NCI-H1105 (cell line): ENCODE measurements at places on chromosomes 7 and 10.

DNA sequence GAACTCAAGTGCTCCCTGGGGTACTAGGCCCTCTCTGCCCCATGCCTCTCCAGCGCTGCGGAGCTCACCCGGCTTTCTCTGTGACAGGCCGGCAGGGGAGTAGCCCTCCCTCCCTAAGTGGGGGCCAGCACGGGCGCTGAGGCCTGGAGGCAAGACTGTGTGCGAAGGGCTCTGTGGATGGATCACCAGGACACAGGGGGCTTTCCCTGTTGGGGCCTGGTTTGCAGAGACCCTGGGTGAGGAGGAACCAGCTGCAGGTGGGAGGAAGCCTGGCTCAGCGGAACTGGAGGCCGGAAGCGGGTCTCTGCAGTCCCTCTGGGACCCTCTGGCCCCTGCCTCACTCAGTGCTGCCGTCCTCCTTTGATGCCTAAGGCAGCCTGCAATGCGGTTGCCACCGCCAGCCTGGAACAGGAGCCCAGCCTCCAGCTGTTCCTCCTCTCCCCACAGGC lies 106.0 kb downstream of the CYTH3 start:
- DNase-seq, result no peak

- no peak for DNase-seq
These were observed 142.6 kb upstream of the CAV2 start for GRCh38 chr7:116356979-116357378.

GRCh38 chr10:102421757-102422512 lies 1.3 kb downstream of the FBXL15 start:
- no peak for DNase-seq

GRCh38 chr10:66151346-66151745 lies 774.5 kb upstream of the LRRTM3 start:
- DNase-seq, result no peak

- no peak for DNase-seq
These were observed 1153.3 kb downstream of the SORCS1 start for GRCh38 chr10:106011250-106011649.

DNA sequence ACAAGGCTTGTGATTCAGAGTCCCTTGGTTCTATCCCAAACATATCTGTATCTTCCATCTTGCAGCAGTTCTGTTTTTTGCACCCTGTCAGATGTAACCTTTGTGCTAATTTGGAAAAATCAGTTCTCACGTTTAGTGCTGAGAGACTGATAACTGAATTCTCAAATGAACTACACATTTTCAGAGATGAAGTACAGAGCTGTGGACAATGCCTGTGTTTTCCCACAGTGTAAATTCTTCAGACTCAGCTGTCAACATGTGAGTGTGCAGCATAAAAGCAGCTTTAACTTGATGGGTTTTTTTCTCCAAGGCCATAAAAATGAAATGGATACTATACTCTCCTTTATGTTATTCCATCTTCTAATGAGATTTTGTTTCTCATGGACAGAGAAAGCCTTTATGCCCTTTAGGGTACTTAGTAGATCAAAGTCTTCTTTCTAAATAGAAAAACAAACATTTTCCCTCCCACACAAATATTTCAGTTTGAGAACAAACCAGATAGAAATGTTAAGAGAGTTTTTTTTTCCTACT lies 150.9 kb downstream of the SEMA3A start:
- DNase-seq, result no peak

DNA sequence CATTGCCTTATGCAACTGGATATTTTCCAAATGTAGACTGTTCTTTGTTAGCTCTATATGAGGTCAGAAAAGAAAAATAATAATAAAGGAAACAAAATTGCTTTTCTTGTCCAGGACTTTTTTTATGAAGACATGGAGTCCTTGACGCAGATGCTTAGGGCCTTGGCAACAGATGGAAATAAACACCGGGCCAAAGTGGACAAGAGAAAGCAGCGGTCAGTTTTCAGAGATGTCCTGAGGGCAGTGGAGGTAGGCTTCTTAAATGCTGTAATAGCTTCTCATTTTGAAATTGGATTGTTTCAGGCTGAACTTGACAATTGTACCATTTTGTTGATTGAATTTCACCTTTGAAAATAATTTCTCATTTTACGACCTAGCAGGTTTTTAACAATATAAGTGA lies 12.9 kb upstream of the LSMEM1 start:
- no peak for DNase-seq

DNA sequence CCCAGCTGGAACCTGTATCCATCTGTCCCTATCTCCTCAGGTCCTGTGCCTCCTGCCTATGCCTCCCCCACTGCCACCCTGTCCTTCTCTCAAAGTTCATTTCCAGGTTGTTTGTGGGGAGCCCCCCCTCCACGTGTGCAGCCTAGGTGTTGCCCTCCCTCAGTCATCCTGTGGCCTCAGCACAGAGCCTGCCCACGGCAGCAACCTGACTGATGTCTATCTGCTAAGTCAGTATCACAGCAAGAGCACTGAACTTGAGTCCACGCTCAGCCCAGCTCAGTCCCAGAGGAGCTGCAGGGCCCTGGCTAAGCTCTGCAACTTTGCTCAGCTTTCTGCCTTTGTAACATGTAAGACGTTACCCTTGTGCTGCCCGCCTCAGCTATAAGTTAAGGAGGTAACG lies 28.7 kb downstream of the FAM53B start:
- no peak for DNase-seq

- DNase-seq, result no peak
These were observed 13.9 kb downstream of the TRIM8 start for GRCh38 chr10:102657984-102658724.

GRCh38 chr10:94546049-94546900 lies 687 bp downstream of the HELLS start:
- peak; percentile 10 for DNase-seq

DNA sequence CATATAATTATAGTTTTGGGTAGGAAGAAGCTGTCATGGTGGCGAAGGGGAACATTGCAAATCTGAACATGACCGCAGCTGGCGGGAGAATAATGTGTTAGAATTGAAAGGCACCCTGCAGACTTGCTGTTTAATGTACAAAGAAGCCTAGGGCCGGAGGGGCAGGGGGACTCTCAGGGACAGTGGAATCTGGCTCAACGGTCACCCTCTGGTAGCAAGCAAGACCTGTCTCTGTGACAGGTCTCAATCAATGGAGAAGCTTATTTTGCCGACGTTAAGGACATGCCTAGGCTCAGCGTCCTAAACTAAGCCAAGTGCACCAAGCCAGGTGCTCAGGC lies 177.3 kb downstream of the NSUN6 start:
- no peak for DNase-seq

DNA sequence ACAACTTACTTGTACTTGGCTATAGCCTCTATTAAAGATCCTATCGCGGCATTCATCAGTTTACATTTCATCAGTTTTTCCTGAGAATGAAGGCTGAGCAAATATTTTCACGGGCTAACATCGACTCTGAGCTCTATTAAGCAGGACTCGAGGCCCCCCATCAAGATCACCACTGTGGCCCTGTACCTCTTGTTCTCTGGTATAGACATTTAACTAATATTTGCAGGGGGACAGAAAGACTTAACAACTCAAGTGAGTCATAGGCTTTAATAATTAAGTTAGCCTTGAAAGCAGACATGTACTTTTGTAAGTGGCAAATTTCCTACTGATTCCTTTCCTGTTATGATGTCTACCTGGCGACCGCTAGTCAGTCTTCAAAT lies 45.4 kb downstream of the DOCK4 start:
- no peak for DNase-seq

DNA sequence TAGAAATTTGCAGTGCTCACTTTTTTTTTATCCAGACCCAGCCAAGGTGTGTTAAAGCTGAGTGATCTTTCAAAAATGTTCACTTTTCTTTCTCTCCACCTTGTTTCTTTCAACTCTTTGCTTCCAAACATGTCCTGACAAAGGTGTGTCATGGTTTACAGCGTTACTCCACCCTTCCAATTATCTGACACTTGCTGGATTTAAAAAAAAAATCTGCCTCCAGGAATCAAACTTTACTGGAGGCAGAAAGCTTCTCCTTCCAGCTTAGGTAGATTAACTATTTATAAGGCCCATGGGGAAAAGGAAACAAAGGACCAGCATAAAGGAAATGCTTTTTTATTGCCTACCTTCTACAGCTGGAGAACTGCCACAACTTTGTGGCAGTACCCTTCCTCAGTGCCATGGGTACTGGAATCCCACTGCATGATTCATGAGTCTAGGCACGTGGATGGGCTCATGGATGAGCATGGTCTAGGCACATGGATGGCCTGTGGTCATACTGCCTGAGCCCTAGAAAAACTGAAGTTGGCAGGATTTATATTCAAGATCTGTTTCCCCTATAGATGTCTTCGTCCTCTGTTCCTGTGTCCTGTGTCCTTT lies at the start of gene COL17A1:
Gene COL17A1 (minus strand): TSS at position 80 of the 600 bp plus-strand sequence. CDS start 5,207 bp downstream, outside the sequence.
- DNase-seq, result no peak

DNA sequence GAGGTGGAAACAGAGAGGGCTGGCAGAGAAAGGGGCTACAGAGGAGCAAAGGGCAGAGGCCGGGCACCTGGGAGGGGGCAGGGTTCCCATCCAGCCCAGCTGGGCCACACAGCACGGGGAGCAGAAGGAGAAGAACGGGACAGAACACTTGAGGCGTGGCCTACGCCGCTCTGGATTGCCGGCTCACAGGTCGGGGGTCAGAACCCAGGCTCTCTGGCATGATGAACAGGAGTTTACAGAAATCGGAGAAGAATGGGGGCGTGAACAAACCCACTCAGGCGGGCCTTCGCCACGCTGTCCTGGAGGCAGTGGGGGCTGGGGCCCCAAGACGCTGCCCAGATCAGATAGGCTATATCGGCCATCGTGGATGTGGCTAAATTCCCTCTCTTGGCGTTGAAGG lies 362.2 kb upstream of the SHH start:
- DNase-seq, result no peak

DNA sequence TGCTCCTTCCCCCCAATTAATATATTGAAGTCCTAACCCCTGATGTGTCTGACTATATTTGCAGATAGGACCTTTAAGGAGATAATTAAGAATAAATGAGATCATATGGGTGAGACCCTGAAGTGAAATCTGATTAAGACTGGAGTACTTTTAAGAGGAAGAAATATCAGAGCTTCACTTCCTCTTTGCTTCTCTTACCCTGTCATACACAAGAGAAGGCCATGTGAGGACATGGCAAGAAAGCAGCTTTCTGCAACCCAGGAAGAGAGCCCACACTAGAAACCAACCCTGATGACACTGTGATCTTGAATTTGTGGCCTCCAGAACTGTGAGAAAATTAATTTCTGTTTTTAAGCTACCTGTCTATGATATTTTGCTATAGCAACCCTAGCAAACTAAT lies 44.2 kb downstream of the JMJD1C start:
- DNase-seq, result no peak

- DNase-seq, result no peak
These were observed 261.1 kb downstream of the AUTS2 start for GRCh38 chr7:69859342-69859741.

DNA sequence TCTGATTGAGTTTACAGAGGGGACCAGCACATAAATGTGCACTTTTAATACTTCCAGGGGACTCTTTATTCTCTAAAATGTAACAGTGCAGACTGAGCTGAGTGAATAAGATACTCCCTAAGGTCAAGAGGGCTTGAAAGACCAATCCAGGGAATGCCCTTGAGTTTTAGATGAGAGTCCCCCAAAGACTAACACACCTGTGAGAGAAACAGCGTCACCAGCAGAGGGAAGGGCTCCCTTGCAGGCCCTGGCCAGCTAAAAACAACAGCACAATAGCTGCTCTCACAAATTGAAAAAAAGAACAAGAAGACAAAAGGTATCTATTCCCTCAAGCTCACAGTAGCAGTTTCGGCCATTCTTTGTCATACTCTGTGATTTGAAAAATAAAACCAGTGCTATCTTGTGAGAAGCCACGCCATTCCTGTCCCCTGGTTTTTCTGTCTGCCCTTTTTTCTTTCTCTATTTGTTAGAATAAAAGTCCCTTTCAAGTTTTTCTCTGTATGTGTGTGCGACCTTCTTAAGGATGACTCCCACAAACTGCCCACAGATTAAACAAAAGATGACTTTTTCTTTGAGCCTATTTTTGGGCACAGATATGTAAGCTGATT lies 230.4 kb upstream of the BMPER start:
- DNase-seq, result no peak

- DNase-seq, result no peak
These were observed 140.6 kb downstream of the TMEM168 start for GRCh38 chr7:112649560-112649959.

DNA sequence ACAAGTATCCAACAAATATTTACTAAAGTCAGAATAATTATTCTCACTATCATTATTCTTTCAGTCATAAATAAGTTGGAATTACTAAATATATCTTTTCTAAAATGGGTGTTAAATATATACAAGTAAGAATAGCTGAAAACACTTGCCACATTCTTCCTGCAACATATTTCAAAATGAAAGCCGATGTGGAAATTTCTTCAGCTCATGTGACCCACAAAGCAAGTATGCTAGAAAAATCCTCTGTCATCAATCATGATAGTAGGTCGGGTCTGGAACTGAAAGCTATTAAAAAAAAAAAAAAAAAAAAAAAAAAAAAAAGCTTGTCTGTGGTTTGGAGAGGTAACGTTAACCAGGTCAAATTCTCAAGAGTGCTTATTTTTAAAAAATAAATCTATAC lies 344.7 kb downstream of the NEBL start:
- DNase-seq, result no peak
